Caki2 (cell line): ENCODE measurements at places on chromosomes 3 and 15.

DNA sequence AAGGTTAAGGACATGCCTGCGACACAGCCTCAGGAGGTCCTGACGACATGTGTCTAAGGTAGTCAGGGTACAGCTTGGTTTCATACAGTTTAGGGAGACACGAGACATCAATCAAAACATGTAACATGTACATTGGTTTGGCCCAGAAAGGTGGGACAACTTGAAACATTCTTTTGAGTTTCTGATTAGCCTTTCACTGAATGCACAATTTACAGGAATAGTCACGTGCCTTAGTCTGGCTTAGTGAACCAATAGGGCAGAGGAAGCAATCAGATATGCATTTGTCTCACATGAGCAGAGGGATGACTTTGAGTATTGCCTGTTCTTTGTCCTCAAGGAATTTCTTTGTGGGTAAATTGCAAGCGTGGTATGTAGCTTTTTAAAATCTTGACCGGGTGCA, 24.5 kb upstream of the HDAC11 start:
- DNase-seq = no peak

GRCh38 chr15:25705433-25706115, 157.6 kb downstream of the ATP10A start:
- DNase-seq = no peak

- DNase-seq = no peak
Measured at GRCh38 chr3:53035825-53036619, 9.9 kb downstream of the SFMBT1 start.

DNA sequence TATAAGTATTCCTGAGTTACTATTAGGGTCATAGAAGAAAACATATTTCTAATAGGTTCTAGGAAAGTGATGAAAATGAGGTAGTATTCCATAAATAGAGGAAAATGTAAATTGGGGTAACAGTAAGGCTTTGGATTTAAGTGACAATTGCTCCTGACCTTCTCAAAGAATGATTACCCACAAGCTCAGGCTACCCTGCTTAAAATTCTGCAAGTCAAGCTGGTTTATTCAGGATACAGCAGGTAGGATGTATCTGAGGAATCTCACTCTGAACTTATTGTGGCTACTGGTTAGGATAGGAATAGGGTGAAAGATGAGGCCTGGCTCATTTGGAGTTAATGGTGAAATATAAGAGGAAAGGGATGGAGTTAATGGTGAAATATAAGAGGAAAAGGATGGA, 67.7 kb downstream of the CD200R1L start:
- no peak for DNase-seq

- no peak for DNase-seq
Measured at GRCh38 chr3:5080779-5081550, 41.1 kb upstream of the ARL8B start.

- no peak for DNase-seq
Measured at GRCh38 chr3:59832702-59833101, 782.9 kb upstream of the CFAP20DC start.

GRCh38 chr15:80275961-80276360, 23.9 kb upstream of the CTXND1 start:
- DNase-seq = peak; percentile 37

DNA sequence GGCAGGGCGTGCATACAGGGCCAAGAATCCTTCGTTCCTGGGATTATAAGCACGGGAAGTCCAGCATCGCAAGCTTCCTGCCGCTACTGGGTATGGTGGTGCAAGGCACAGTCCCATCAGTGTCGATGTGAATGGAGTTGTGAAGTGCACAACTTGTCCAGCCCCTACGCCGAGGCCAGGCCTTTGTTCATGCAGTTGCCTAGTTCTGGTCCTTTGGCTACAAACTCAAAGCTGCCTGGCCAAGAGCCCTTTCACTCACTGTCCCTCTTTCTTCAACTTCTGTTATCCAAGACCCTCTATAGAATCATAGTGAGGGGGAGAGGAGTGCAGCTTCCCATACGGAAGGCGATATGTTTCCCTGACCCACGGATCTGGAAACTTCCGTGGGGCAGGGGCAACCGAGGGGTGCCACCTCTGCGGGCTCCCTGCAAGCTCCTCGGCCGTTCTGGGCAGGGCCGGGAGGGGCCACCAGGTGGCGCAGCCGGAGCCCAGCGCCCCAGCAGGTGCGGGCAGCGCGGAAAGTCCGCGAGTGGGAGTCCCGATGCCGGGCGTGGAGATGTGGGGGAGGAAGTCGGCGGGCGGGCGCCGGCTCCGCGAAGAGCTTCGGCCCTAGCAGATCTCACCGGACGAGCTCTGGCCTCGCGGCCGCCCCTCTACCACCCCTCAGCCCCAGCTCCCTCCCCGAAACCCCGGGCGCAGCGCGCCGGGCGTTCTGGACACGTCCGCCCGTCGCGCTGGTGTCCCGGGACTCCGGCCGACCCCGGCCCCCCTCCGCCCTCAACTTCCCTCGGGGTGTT, 693 bp downstream of the RASGRP1 start:
- DNase-seq = peak; percentile 56

GRCh38 chr15:68706931-68707330, 113.8 kb downstream of the ANP32A start:
- DNase-seq = no peak

DNA sequence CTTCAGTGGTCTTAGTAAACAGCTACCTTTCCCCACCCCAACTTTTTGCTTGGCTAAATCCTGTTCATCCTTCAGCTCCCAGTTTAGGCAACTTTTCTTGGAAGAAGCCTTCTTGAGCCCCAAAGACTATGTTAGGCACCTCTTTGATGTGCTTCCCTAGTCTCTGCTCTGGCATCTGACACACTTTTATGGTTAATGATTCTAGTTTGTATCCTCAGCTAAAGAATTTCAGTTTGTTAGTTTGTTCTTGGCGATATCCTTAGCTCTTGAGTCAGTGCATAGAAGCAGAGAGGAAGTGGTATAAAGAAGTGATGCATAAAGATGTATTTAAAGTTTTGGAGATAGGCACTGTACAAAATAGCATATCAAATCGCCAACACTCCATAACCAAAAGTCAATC, 168.4 kb downstream of the WDR72 start:
- DNase-seq = peak; percentile 63

DNA sequence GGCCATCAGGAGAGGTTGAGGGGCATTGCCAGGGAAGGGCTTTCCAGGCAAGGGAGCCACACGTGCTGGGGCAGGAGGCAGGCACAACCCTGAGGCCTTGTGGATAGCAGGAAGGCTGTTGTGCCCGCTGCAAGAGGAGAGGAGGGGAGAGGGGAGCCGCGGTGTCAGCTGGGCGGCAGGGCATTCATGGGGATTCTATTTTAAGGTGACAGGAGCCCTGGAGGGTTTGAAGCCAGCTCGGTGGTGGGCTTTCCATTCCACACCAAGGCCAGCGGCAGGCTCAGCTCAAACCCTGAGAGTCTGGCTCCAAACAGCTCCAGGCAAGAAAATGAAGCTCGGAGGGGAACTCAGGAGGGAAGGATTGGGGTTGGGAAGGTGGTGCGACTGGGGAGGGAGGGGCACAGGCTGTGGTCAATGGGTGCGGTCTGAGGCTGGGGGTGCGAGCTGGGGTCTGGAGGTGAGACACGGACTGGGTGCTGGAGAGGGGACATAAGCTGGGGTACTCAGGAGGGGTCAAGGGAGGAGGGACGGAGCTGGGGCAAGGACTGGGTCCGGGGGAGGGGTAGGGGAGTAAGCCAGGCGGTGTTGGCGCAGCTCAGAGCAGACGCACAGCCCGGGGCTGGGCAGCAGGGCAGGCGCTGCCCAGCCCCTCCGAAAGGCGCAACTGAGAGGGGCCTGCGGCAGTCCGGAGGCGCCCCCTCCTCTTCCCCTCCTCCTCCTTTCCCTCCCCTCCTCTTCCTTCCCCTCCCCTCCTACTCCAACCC, 43.4 kb downstream of the TPRA1 start:
- no peak for DNase-seq

DNA sequence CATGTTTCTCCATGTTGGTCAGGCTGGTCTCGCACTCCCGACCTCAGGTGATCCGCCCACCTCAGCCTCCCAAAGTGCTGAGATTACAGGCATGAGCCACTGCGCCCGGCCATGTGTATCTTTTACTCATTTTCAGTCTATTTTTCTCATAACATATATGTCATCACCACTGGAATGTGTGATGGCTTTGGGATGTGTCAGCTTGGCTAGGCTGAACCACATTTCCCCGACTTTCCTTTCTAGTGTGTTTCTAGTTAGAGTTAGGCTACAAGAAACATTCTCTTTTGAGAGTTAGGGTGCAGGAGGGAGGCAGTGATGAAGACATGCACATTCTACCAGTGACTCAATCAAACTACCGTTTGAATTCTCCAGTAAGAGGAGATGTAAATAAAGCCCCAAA, 444.9 kb upstream of the THBS1 start:
- DNase-seq = peak; percentile 50

DNA sequence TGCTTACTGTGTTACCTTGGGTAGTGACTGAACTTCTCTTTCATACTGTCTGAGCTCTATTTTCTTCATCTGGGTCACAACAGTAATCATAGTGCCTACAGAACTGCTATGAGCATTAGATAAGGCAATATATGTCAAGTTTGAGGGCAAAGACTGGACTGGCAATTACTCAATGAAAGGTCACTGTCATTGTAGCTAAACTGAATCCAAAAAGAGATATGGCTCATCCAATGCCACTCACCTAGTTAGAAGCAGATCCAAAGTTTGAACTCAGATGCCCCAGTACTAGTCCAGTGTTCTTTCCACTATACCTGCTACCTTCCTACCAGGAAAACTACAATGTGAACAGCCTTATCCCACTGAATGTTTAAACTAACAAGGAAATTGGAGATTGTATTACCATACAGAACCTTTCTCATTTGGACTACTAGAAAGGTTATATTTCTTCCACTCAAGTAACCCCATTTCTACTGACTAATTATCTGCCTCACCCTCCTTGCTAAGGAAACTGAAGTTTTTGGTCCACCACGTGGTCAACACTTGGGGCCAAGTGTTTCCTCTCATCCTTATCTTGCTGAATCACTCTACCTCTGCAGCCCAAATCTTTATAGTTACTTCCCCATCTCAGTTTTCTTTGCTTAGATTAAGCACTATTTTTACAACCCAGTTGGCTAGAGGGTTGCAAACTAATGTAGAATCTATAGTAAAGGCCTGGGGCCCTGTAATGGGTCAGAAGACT, 202.3 kb upstream of the LPP start:
- DNase-seq = no peak

DNA sequence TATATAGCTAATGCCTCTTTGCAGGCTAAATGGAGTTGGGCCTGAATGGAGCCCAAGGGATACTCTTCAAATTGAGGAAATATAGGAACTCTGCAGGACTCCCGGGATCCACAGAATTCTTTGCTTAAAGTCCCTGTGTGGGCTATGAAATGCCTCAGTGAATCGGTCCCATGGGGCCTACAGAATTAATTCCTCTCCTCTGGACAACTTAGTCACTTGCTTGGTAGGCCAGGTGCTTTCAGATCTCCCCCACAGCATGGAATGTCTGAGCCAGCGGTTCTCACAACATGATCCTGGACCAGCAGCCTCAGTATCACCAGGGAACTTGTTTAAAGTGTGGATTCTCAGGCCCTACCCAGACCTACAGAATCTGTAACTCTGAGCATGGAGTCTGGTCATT, 15.1 kb upstream of the PRICKLE2 start:
- no peak for DNase-seq

- no peak for DNase-seq
Measured at GRCh38 chr3:196117809-196118208, 35.9 kb upstream of the TFRC start.
